ENCODE measurements at places on chromosomes 6 and 20.

DNA sequence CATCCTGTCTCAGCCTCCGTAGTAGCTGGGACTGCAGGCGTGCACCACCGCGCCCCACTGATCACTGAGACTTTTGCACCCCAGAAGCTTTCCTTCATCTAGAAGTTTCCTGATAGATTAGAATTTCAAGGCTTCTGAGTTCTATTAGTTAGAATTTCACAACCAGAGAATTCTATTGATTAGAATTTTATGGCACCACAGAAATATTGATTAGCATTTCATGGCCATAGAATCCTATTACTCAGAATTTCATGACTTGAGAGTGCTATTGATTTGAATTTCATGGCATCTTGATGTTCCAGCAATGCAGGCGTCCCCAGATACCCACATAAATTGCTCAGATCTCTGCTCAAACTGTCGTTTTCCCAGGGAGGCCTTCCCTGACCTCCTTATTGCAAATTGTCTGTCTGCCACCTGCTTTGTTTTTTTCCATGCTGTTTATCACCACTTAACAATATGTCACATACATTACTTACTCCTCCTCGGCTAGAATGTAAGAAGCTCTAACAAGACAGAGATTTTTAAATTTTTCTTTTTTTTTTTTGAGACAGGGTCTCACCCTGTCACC, 16.9 kb upstream of the CBFA2T2 start:
- no peak for DNase-seq

GRCh38 chr6:41976794-41977484, 35.3 kb upstream of the CCND3 start:
- peak; percentile 44 for DNase-seq

DNA sequence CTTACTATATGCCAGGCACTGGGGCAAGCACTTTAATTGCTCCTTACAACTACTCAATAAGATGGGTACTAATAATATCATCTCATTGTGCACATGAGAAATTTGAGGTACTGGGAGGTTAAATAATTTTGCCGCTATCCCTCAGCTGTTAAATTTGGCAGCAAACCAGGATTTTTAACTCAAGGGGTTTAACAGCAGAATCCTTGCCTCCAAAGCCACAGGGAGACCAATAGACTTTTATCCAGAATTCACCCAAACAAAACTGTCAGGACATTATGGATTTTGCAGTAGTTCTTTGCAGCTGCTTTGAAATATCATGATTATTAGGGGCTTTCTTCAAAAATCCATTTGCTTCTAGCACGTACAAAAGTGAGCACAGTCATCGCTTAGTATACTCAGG, 136.2 kb downstream of the RPS12 start:
- no peak for DNase-seq

DNA sequence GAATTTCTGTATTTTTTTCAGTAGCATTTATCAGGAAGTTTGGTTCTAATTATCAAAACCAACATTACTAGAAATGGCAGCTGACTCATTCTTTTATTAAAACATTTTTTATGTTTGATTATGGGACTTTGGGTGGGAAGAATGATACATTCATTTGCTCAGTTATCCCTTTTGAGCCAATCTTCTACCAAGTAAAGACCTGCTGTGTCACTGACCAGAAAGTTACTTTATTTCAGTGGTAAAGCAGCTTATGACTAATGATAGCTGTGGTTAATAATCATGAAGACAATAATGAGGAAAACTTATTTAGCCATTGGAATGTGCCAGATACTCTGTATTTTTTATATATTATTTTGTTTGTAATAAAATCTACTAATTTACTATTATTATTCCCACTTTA, 142.3 kb downstream of the FARS2 start:
- no peak for DNase-seq

GRCh38 chr6:30802731-30803130, 58.4 kb upstream of the IER3 start:
- DNase-seq: no peak

DNA sequence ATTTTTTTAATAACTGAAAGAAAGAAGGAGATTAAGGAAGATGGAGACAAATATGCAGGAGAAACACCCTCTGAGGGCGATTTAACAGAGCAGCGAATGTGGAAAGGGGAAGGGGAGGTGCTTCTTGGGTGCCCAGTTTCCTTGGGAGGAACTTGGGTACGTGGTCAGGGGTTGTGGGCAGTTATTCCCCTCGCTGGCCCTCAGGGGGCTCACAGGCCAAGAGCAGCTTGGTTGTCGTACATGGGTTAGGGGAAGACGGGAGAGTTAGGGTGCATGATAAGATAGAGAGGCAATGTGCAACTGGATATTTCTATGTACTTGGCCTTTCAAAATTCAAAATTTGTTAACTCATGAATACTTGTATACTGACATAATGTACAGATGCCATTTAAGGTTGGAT, 7.0 kb upstream of the TUBB2A start:
- DNase-seq: no peak

GRCh38 chr6:24284006-24284405, 73.9 kb downstream of the DCDC2 start:
- no peak for DNase-seq

GRCh38 chr6:19836799-19837510, at the start of gene ID4:
Gene ID4 (plus strand): TSS chr6:19837370. CDS start chr6:19837755, 385 bp downstream.
- DNase-seq: peak; percentile 87

- DNase-seq: no peak
Measured at GRCh38 chr20:47362361-47363219, 6.1 kb upstream of the ZMYND8 start.

- no peak for DNase-seq
Measured at GRCh38 chr6:17817763-17818162, 111.0 kb upstream of the NUP153 start.

DNA sequence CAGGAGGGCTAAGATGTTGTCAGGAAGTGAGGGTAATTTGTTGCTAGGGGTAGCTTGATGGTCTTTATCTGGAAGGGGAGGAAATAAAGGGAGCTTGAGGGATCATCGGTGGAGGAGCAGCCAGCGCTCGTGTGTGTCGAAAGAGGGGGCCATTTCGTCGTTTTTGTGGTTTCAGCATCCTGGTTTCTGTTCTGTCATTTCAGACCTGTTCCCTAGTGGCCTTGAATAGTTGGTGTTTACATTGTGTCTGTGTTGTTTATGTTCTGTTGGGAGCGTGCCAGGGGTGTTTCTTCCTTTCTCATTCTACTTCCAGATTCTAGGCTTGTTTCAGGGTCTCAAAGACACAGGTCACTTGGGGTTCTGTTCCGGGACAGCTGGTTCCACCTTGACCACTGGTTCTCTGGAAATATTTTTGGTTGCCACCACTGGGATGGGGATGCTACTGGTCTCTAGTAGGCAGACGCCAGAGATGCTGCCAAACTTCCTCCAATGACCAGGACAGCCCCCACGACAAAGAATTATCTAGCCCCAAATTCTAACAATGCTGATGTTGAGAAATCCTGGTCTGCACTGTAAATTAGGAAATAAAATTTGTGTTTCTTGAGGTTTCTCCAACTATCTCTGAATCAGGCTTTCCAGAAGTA, 113.9 kb upstream of the NAA20 start:
- DNase-seq: no peak

Measured in AG04450 (cell line).